ENCODE measurements at places on chromosomes 7 and 10.

DNA sequence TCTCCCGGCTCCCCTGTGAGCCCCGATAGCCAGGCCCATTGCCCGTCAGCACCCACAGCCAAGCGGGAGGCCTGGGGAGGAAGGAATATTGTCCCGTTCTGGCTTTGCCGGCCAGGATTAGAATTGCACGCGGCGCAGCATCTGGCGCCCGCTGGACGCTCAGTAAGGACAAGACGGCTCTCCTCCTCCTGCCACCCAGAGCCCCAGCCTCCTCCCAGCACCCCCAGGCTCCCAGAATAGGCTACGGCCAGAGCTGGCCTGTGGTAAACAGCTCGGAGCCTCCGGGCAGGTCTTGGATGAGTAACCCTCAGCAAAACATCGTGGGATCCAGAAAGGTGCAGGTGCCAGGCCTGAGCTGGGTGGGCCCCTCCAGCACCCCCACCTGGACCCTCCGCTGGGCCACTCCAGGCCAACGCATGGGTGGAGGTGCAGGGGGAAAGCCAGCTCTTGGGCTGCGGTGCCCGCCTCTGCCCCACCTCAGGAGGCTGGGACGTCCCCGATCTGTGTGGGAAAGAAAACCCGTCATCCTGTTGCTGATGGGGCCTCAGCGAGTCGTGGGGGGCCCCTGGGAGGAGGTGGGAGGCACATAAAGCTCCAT is 5.8 kb upstream of the FAM20C start:
- no peak for DNase-seq

DNA sequence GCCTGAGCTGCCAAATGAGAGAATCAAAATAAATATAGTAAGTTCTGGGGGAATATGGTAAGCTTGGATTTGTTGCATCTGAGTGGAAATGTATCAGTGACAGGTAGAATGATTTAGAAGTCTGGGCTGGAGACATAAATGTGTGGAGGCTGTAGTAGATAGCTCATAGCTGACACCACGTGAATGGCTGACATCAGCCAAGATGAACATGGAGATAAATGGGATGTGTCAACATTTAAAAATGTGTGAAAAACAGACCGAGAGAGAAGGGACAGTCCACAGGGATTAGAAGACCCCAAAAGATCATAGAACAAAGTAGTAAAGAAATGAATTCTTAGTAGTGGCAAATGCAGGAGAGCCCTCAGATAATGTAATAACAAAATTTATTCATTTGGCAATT is 40.9 kb downstream of the NAMPT start:
- no peak for DNase-seq

- DNase-seq = no peak
These were observed 43.9 kb upstream of the OPALIN start for GRCh38 chr10:96402417-96403305.

- no peak for DNase-seq
These were observed 7.7 kb downstream of the UBTD1 start for GRCh38 chr10:97506199-97506991.

GRCh38 chr10:78328592-78329404 is 295.1 kb downstream of the RPS24 start:
- no peak for DNase-seq

DNA sequence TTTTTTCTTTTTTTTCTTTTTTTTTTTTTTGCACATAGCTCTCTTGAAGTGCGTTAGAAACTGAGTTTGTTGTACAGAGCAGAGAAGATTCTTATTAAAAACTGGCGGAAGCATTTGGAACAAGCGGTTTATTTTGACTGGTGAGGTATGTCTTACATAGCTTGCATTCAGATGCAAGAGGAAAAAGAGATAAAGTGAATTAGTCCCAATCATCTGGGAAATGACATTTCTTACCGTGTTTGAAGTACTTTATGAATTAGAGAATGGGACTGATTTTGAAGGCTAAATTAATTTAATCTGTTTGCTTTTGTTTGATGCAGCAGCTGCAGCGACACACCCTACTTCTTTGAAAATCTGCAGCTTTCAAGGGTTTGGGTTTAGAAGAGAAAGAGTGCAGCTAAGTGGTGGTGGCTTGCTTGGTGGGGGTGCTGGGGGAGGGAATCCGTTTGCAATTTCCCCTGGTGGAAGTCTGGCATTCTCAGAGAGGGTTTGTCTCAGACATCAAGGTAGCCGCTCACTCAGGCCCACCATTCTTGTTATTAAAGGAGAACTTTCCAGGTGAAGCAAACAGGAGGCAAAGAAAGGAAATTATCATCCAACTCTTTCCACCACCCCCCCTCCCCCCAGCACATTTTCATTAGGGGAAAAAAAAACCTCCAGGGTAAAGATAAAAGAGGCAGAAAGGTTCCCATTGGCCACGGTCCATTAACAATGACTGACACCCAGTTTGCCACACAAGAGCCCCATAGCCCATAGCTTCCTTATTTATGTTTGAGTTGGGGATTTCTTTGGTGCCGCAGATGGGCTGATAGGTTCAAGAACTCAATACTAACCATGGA is 231.7 kb downstream of the SKIDA1 start:
- no peak for DNase-seq

- DNase-seq = no peak
These were observed 13.5 kb downstream of the CNNM2 start for GRCh38 chr10:102931643-102932042.

GRCh38 chr7:118657391-118658005 is 433.0 kb downstream of the ANKRD7 start:
- no peak for DNase-seq

- DNase-seq = no peak
These were observed 296.5 kb upstream of the PITRM1 start for GRCh38 chr10:3468919-3469638.

- DNase-seq = no peak
These were observed 69.1 kb downstream of the TFPI2 start for GRCh38 chr7:93821463-93821862.

GRCh38 chr7:44264221-44264931 is 61.0 kb downstream of the CAMK2B start:
- DNase-seq = no peak

DNA sequence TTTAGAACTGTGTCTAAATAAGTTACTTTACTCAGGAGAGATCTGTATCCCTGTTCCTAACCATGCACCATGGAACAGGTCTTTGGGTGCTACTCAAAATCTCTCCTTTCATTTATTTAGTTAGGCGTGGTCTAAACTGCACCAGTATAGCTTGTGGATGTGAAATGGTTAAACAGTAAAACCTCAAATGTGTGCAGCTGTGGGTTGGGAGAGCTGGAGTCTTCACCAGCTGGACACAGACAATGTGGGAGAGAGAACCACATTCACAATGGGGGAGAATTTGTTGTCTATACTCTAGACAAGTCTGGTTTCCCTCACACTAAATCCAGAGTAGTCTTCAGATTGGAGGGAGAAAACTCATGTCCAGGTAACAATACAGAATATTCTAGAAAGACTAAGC is 31.2 kb upstream of the IKZF1 start:
- no peak for DNase-seq

- DNase-seq = no peak
These were observed 29.6 kb upstream of the ICA1 start for GRCh38 chr7:8291397-8292141.

DNA sequence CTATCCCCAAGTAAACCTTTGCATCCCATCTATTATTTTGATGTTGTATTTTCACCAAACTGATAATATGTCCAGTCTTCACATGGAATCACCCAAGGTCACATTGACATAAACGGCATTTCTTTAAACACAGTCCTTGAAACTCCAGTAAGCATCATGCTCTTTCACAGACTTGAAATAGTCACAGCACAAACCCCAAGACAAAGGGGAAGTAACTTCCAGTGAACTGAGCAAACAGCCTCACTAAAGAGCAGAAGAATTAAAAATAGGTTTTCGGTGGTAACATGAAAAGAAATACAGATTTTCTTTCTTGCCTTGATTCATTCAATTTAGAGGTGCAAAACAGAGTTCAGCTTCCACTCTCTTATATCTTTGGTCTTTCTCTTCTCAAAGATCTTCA is 253.7 kb downstream of the SFMBT2 start:
- DNase-seq = no peak

Data from stimulated activated CD4-positive, alpha-beta T cell treated with anti-CD3 and anti-CD28 coated beads, Interleukin-1b, Interleukin-23, amount 100 ng/mL, for 48 hours (primary cell).